ENCODE measurements at places on chromosomes 6 and 20. TPM values are rescaled to one million over a fixed set of nuclear protein-coding genes. Genes with fewer than 3 reads are reported as not detected.

Gene RIPPLY2
- total RNA-seq: not detected

Gene OR2J1
- not detected for total RNA-seq

Gene DDAH2
- 147 TPM for total RNA-seq

Gene VWA7
- 3.8 TPM for total RNA-seq

Gene TMEM217
- total RNA-seq: 2.4 TPM

Gene CLDN20
- total RNA-seq: not detected

Gene MYB
- not detected for total RNA-seq

Gene TTLL9
- under 0.01 TPM for total RNA-seq

Gene TFAP2A
- 24.3 TPM for total RNA-seq

Gene TREML2
- not detected for total RNA-seq

Gene AVP
- total RNA-seq: not detected

Gene RIPOR3
- total RNA-seq: 0.22 TPM

Gene COL12A1
- 301 TPM for total RNA-seq

Gene HNF4A
- not detected for total RNA-seq

Gene FLRT3
- total RNA-seq: 35.9 TPM

Gene GSTA1
- total RNA-seq: not detected

Gene GPR31
- not detected for total RNA-seq

Gene SGK2
- 2.7 TPM for total RNA-seq

Gene LPIN3
- 15.6 TPM for total RNA-seq

Gene AGER
- total RNA-seq: 5.7 TPM

Gene DDR1
- 95.0 TPM for total RNA-seq

Gene TXLNB
- not detected for total RNA-seq

Gene SIRT5
- 11.7 TPM for total RNA-seq

Gene BLOC1S5
- total RNA-seq: 16.8 TPM

Gene INSM1
- not detected for total RNA-seq

Gene FAM229B
- total RNA-seq: 5.5 TPM

Gene GJA10
- not detected for total RNA-seq

Gene NPBWR2
- not detected for total RNA-seq

Gene UNC93A
- not detected for total RNA-seq

Gene TMEM200A
- total RNA-seq: 0.33 TPM

Gene SPATS1
- not detected for total RNA-seq

Gene MYO6
- total RNA-seq: 11.4 TPM

All from placental epithelial cell (primary cell).